ENCODE measurements at places on chromosomes 12 and 14.

DNA sequence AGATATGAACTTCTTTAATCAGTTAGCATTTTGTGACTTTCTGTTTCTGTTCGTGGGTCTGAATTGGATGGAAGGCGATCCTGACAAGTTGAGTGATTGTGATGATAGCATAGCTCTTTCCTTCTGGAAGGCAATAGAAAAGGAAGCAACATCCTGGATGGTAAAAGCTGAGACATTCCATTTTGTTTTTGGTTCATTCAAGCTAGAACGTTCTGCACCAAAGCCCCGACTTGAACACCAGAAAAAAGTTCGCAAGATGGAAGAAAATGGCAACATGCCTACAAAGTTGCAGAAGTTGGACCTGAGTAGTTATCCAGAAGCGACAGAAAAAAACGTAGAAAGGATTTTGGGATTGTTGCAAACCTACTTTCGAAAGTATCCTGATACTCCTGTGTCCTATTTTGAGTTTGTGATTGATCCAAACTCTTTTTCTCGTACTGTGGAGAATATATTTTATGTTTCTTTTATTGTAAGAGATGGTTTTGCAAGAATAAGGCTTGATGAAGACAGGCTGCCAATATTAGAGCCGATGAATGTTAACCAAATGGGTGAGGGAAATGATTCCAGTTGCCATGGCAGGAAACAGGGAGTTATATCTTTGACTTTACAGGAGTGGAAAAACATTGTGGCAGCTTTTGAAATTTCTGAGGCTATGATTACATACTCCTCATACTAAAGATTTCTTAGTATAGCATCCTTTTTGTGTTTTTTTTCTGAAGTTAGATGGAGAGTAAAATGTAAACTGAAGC lies 896 bp downstream of the EID3 start:
- DNase-seq, result no peak

- no peak for DNase-seq
Measured at GRCh38 chr12:71772735-71773134, 18.1 kb downstream of the RAB21 start.

- no peak for DNase-seq
Measured at GRCh38 chr12:17992002-17992656, 97.9 kb downstream of the RERGL start.

- no peak for DNase-seq
Measured at GRCh38 chr12:126897778-126898177, 1369.2 kb upstream of the TMEM132C start.

DNA sequence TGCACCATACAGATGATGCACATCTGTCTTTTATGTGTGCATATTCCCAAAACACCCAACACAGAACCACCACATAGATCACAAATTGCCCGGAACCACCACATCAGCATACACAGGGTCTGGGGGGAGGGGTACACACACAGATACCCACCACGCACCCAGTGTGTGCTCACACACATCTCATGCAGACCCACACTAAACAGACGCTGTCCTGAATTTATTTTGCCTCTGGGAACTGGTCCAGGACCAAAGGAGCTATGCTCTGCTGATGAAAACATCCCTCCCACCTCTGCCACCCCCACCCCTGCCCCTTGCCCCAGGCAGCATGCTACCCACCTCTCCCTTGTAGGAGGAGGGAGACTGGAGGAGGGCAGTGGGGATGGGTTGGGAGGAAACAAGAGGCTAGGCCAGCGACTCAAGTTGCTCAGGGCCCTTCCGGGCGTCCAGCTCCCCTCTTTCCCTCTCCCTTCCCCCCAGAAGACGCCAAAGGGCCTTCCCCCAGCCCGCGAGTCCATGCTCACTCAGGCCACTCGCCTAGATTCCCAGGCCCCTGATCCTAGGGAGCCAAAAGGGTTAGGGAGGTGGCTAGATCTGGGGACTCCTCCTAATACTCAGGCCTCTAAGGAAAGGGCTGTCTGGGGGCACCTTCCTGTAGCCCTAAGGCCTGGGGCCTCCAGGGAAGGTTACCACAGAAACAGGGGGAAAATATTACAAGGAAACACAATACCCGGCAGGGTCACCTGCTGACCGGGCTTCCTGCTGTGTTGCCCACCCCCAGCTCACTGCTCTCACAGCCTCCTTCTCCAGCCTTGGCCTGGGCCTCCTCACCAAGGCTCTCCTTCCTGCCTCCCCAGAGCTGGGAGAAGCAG lies 3.1 kb downstream of the HDAC7 start:
- DNase-seq, result no peak

DNA sequence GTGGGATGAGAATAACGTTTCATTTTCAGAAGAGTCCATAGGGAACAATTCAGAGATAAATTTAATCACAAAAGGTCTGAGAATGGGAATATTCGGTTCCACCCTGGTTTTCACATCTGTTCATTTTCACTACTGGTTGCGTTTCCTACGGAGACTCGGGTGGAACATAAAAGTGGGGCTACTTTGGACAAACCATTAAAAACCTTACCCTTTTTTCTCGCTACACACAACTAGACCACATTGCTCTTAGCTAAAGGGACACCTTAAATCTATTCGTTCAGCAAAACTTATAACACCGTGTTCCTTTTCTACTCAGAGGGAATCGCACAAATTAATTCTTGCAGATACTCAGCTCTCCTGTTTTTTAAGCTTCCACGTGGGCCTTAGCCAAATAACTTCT lies 1.0 kb upstream of the SUDS3 start:
- no peak for DNase-seq

All from activated T-helper 1 cell treated with Interleukin-2 at 50 U/mL for 16 hours (primary cell).